Fibroblast of skin of back (primary cell): ENCODE measurements at places on chromosomes 4 and X.
A peak's percentile ranks its signal among the peaks of the same experiment; 100 is the strongest.

- DNase-seq: peak; percentile 50
Measured at GRCh38 chr4:108060164-108060563, 70.5 kb downstream of the HADH start.

DNA sequence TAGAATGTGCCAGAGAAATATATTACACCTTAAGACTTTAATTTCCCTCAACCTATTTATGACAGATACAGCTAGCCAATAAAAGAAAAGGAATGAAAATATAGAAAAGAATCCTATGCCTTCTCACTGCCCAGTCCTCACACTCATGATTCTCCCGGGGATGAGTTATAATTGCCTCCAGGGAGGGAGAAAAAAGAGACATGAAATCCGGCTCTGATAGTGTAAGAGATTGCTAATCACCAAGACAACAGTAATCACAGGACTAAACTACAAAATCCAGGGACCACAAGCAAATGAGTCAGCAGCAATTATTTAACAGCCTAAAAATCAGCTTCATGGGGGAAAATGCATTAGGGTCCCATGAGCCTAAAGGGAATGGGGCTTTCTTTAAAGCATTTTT is 95.9 kb upstream of the DUSP21 start:
- DNase-seq: no peak

- DNase-seq: no peak
Measured at GRCh38 chr4:48030470-48030869, 13.9 kb downstream of the NIPAL1 start.

- DNase-seq: no peak
Measured at GRCh38 chr4:167578906-167579305, 344.6 kb upstream of the SPOCK3 start.

DNA sequence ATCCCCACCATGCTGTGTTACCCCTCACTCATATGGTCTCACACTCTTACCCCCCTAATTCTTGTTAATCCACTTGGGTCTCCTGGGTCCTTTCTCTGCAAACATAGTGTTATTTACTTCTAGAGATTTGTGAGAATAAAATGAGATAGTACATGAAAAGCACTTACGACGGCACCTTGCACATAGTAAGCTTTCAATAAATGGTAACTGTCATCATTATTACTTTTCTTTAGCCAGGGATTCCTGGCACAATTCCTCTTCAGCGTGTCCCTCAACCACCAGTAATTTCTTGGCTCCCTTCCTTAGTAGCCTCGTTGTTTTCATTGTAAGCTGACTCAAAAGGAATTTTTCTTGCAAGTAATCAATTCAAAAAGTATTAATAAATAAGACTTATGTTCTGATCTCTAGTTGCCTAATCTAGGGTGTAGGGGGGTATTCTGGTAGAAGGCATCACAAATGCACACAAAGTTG is 30.1 kb upstream of the RBMX start:
- peak; percentile 9 for DNase-seq

- peak; percentile 44 for DNase-seq
Measured at GRCh38 chrX:76279007-76279406, 106.1 kb downstream of the PBDC1 start.

GRCh38 chrX:77436271-77436670 is 10.9 kb upstream of the FGF16 start:
- DNase-seq: no peak

GRCh38 chr4:26368685-26369084 is 47.9 kb downstream of the RBPJ start:
- peak; percentile 54 for DNase-seq

DNA sequence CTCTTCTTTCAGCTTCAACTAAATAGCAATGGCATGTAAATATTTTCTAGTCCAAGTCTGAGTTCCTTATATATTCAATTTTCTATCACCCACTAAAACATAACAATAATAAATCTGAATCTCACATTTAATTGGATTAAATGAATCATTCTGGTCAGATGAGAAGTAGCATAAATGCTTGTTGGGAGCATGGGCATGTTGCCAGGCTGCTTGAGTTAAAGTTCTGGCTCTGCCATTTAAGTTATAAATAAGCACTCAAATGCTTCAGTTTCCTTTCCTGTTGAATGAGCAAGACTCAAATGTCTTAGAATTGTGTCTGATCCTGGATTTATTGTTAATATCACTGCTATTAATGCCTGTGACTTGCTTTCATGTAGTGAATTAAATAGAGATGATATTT is 496.3 kb downstream of the STPG2 start:
- DNase-seq: peak; percentile 5

- DNase-seq: peak; percentile 11
Measured at GRCh38 chrX:17082831-17083230, 136.4 kb downstream of the REPS2 start.

- no peak for DNase-seq
Measured at GRCh38 chr4:138223231-138223910, 18.8 kb downstream of the SLC7A11 start.

- peak; percentile 51 for DNase-seq
Measured at GRCh38 chr4:121370729-121371325, 10.0 kb downstream of the QRFPR start.

GRCh38 chr4:37802068-37802666 is 24.3 kb upstream of the PGM2 start:
- peak; percentile 71 for DNase-seq

DNA sequence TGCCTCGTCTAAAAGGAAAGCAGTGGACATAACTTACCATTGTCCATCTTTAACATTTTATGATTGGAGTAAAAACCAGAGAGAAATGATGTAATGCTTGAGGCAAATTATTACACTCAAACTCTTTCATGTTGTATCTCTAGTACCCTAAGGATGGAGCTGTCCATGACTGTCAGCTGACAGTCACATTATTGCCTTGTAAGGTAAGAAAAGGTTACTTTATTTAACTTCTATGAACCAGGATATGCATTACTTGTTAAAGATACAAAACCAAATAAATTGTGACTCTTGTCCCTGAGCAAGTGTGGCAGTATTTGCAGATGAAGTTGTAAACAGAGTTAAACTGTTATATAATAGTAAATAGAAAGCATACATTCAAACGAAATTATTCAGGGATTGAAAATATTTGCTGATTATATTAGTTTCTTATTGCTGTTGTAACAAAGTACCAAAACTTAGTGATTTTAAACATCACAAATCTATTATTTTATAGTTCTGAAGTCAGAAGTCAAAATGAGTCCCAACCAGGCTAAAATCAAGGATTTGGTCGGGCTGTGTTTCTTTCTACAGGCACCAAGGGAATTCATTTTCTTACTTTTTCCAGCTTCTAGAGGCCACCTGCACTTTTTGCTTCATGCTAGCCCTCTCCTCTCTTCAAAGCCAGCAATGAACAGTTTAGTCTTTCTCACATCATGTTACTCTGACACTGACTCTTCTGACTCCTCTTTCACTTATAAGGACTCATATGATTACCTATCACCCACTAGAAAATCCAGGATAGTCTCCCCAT is 113.8 kb downstream of the CEP44 start:
- no peak for DNase-seq

DNA sequence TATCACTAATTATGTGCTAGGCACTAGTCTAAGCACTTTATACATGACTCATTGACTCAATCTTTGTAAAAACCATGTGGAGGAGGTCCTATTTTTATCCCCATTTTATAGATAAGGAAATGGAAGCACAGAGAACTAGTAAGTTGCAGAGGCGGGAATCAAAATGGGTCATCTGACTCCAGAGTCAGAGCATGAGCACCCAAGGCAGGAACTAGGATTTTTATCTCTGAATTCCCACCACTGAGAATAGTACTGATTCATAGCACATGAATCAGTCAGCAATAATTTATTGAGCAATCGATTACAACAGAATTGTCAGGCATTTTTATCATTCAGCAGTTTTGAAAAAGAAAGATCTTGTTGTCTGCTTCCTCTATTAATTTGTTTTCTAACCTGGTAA is 19.3 kb downstream of the SCARB2 start:
- peak; percentile 94 for DNase-seq

- no peak for DNase-seq
Measured at GRCh38 chr4:2354118-2354517, 64.3 kb downstream of the ZFYVE28 start.

- DNase-seq: peak; percentile 91
Measured at GRCh38 chr4:20506827-20507226, 193.4 kb upstream of the PACRGL start.

DNA sequence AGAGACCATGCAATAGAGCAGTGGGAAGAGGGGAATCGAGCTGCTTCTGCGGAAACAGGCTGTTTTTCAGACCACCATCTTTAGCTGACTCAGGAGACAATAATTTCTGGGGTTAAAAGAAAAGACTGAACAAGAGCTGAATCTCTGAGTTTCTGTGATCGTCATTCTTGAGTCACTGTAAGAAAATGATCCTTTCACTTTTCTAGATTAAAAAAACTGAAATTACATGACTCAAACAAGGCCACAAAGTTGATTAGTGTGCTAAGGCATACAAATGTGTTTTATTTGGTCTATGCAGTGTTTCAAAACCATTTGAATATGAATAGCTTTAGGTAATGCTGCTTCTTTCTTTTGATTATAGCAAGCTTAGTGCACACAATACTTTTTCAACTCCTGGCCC is 194.4 kb upstream of the RPL34 start:
- peak; percentile 93 for DNase-seq

GRCh38 chr4:80182237-80182866 is 15.0 kb upstream of the PRDM8 start:
- DNase-seq: no peak

DNA sequence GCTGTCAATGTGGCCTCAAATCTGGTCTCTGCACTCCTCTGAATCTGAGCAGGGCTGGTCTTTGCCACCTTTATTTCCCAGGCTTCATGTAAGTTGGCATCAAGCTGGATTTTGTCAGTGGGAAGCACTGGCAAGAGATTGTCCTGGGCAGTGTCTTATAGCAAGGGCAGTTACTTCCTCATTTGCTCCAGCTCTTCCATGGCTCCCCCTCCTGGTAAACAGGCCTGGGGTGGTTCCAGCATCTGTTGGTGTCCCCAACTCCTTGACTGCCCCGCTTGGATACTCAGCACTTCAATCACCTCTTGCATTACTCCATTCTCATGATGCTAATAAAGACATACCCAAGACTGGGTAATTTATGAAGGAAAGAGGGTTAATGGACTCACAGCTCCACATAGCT is 15.0 kb upstream of the REST start:
- DNase-seq: no peak

DNA sequence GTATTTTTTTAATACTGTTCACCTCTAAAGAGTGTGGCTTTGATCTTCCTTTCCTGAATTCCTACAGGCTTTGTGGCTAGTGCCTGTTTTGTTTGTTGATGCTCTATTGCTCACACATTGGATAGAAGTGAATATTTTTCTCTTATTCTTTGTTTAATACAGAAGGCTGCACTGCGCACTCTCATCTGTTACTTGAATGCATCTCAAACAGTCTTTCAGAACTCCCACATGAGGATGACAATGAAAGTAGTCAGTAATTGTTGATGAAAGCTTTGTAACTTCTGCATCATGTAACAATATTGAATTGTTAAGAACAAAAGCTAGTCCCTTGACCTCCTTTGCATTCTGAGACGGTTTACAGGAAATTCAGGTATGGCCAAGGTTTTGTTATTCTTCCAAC is 29.1 kb upstream of the GALNT7 start:
- DNase-seq: no peak

GRCh38 chrX:41734530-41734929 is 10.5 kb downstream of the GPR82 start:
- peak; percentile 43 for DNase-seq

DNA sequence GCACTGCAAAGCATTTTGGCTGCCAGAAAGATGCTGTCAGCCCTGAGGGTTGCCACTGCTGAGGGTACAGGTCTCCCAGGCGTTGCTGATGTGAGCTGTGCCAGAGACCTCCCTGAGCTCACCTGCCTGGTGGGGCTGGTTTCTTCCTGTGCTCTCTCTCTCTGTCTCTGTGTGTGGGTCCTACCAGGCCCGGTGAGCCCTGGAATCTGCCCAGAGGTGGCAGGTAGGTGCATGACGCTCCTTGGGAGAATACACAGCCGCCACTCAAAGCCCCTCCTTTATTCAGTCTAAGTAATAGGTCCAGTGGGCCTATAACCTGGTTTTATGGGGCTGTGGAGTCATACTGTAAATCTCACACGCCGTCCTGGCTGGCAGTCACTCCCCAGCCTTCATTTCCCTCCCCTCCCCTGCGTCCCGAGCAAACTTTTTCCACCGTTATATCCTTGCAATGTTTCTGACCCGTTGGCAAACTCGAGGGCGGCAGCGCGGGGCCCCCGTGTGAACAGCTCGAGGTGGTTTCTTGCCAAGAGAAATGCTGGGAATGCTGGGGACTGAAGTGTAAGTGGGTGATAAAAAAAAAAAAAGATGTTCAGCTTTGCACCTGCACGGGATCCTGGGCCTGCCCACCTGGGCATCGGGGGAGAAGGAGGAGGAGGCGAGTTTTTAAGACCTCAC is 245.9 kb downstream of the CRLF2 start:
- no peak for DNase-seq

- no peak for DNase-seq
Measured at GRCh38 chrX:133649651-133650050, 234.4 kb upstream of the GPC4 start.

DNA sequence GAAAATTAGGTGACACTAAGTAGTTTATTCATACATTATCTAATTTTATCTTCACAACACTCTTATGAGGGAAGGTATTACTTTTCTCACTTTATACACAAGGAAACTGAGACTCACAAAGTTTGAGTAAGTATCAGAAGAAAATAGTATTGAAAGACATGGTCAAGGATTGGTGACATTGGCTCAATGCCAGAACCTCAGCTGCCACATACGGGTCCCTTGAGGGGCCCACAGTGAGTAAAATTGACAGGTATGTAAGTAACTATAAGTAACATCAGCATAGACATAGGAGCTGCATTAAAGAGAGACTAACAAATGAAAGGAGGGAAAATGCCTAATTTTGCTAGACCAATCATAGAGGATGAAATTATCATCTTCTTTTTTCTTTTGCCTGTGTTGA is 134.1 kb downstream of the COX18 start:
- DNase-seq: no peak

- DNase-seq: no peak
Measured at GRCh38 chr4:150234246-150234645, 156.0 kb downstream of the DCLK2 start.

DNA sequence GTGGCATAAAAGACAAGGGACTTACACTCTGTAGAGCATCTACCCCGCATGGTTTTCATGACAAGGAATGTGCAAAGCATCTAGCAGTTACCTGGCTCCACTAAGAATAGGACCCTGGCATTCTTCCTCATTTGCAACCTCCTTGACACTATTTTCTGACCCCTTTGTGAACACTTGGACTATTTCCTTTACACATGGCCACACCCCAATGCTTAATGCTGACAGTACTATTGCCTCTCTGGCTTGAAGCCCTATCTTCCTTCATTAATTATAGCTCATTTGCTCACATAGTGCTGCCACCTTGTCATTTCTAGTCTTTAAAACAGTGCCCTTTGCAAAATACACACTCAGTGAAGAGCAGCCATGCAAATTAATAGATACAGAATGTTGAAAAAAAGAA is 226.3 kb upstream of the VCX3A start:
- no peak for DNase-seq

GRCh38 chr4:78059524-78059889 is 2.4 kb downstream of the FRAS1 start:
- peak; percentile 59 for DNase-seq

- no peak for DNase-seq
Measured at GRCh38 chrX:105765691-105766090, 56.6 kb upstream of the NRK start.

- DNase-seq: no peak
Measured at GRCh38 chrX:13967636-13968035, 62.1 kb downstream of the GEMIN8 start.

- DNase-seq: peak; percentile 59
Measured at GRCh38 chr4:20026456-20026855, 225.2 kb upstream of the SLIT2 start.

GRCh38 chr4:156954587-156954986 is 17.0 kb downstream of the PDGFC start:
- no peak for DNase-seq

- no peak for DNase-seq
Measured at GRCh38 chr4:101183221-101183620, 164.1 kb downstream of the PPP3CA start.
